Neural progenitor cell (in vitro differentiated cells): ENCODE measurements at places on chromosomes 4 and X. TPM values are rescaled to one million over a fixed set of nuclear protein-coding genes. Genes with fewer than 3 reads are reported as not detected.

The FHL1 gene
- 62.1 and 67.6 TPM in 2 replicates for total RNA-seq

The ETDA gene
- not detected in 2 replicates for total RNA-seq

- H3K27ac ChIP-seq = no peak overlapping the region
- H3K4me3 ChIP-seq = no peak overlapping the region
- H3K4me1 ChIP-seq = no peaks in the 10 kb centered on the region
- DNase-seq = no peak
These were observed 8.8 kb downstream of the PLA2G12A start for GRCh38 chr4:109721033-109721432.

The UCHL1 gene
- 535 and 638 TPM in 2 replicates for total RNA-seq

- DNase-seq = no peak
- H3K27ac ChIP-seq = no peak overlapping the region
- no peaks in the 10 kb centered on the region for H3K4me1 ChIP-seq
- H3K27me3 ChIP-seq = no peaks in the 10 kb centered on the region
These were observed 75.0 kb downstream of the ZFYVE28 start for GRCh38 chr4:2343476-2343875.

DNA sequence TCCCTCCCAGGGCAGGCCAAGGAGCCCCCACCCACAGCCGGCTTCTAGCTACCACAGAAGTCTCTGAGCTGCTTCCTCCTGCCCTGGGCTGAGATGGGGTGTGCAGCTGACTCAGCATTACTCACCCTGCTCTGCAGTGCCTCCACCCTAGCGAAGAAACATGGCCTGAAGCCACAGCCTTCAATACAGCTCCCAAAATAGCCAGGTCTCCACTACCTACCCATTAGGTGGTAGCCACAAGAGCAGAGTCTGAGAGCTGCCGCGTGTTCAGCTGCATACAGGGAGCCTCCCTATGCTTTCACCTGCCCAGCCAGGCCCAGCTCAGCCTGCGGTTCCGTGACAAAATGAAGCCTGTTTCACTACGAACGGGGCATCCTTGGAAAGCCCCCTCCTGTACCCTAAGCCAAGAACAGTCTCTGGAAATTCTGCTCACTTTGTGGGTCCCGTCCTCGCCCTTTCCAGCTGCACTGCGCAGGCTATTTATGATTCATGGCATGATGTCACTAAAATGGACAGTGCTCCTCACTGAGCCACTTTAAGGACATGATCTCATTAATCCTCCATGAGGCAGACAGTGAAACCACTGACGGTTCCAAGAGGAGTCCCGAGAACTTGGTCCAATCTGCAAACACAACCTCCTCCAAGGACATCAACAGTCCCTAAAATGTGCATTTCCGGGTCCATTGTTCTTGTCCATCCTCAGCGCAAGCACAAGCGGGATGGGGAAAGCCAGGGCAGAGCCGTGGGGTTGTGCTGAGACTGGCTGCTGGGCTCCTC lies 20.2 kb downstream of the WDR1 start:
- H3K4me3 ChIP-seq = no peak overlapping the region
- no peaks in the 10 kb centered on the region for H3K27me3 ChIP-seq
- DNase-seq = no peak
- H3K4me1 ChIP-seq = peaks cover 26% of the 10 kb centered on the region
- H3K36me3 ChIP-seq = no peaks in the 10 kb centered on the region
- no peak overlapping the region for H3K27ac ChIP-seq

The KCND1 gene
- 0.39 and 1.4 TPM in 2 replicates for total RNA-seq

GRCh38 chr4:52655506-52655905 lies 3.6 kb downstream of the USP46 start:
- no peak overlapping the region for H3K4me3 ChIP-seq
- peaks cover 7% of the 10 kb centered on the region for H3K27me3 ChIP-seq
- no peak overlapping the region for H3K27ac ChIP-seq
- H3K36me3 ChIP-seq = no peaks in the 10 kb centered on the region

GRCh38 chrX:72062916-72063315 lies 68.8 kb downstream of the RTL5 start:
- peaks cover 5% of the 10 kb centered on the region for H3K4me1 ChIP-seq
- DNase-seq = no peak
- H3K27ac ChIP-seq = no peak overlapping the region
- H3K4me3 ChIP-seq = no peak overlapping the region
